Activated T-cell treated with anti-CD3 and anti-CD28 coated beads for 24 hours (primary cell): ENCODE measurements at places on chromosomes 7 and 10.

- no peak for DNase-seq
These were observed 13.2 kb upstream of the ZNF488 start for GRCh38 chr10:47397256-47397655.

GRCh38 chr10:90352288-90352687, 505.6 kb downstream of the HTR7 start:
- DNase-seq, result no peak

DNA sequence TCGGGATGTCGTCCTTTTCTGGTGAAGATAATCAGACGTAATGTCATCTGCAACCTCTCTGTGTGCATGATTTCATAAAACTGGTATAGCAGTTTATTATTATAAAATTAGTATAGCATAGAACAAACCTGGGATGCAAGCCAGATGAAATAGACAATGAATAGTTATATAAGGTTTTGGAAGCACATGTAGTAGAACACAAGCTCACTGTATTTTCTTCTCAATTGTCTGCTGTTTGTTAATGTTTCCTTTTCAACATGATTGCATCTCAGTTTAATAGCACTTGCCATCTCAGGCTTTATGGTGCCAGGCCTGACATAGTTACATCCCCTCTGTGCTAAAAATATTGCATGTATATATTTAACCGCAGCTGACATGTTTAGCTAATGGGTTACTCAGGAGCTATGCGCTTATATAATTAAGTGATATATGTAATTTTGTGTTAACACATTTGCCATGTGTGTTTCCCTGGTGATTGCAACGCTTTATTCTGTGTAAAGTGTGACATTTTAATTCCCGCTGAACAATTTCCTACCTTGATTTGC, 132.7 kb downstream of the ARID5B start:
- no peak for DNase-seq

DNA sequence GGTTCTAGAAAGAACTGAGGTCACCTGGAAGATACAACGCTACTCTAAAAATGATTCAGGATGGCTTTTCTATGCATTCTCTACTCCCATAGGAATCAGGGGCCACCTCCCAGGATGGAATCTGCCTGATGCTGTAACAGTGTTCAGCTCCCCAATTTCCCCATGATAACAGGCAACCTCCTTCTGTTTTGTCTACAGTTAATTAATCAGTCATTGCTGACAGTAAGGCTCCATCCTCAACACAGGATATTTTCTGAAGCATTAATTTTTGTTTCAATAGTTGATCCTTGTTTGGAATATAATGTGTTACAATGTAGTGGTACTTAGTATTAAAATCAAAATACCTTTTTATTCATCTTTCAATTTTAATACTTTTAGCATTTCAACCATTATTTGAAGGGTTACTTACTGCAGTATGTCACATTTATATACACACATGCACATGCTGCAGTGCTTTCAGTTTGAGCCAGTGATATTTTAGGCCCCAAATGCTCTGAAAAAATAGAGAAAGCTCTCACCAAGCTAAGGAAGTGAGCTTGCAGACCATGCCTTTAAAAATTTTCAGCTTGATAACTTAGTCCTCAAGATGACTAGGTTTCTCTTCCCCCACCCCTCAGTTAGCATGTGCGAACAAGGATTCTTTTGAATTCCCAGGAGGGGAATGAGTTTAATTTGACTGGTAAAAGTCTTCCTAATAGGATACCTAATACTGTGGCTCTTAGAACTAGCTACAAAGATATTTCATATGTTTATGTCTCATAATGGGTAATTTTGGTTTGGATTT, 592 bp upstream of the PIK3CG start:
- DNase-seq, result no peak

DNA sequence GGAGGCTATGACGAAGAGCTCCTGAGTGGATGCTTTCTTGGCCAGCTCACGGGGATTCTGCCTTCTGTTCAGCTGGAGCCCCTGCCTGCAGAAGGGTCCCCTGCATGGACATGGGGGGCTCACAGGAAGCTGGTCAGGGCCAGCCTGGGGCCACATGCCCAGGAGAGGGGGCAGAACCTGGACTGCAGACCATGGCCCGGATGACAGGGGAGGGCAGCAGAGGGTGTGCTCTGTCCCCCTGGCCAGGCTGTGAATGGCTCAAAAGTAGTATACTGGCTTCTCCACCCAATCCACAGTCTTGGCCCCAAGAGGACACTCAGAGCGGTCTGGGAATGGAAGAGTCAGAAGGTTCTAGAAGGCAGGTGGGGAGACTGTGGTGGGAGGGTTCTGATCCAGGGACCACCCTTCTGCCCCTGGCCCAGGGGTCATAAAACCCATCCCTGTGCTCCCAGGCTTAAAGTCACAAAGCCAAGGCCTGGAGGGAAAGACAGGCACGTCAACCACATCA, 40.3 kb downstream of the PPIF start:
- no peak for DNase-seq

- no peak for DNase-seq
These were observed 46.1 kb downstream of the UBE2H start for GRCh38 chr7:129906700-129907099.

GRCh38 chr10:99996671-99997648, 12.8 kb downstream of the DNMBP start:
- no peak for DNase-seq

DNA sequence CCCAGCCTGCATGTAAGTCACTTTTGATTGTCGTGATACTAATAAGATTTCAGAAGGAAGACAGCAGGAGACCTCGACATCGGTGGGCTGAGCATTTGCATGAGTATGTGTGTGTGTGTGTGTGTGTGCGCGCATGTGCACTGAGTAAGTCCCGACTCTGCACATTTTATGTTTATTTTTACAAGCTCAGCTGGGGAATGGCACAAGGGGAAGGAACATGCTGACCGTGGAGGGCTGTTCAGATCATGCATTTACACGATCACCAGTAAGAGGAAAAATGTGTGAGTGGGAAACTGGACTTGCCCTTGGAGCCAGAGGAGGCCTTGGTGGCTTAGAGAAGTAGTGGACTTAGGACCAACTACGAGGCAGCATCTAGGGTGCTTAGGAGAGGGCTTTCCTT, 41.3 kb downstream of the IL2RA start:
- no peak for DNase-seq

DNA sequence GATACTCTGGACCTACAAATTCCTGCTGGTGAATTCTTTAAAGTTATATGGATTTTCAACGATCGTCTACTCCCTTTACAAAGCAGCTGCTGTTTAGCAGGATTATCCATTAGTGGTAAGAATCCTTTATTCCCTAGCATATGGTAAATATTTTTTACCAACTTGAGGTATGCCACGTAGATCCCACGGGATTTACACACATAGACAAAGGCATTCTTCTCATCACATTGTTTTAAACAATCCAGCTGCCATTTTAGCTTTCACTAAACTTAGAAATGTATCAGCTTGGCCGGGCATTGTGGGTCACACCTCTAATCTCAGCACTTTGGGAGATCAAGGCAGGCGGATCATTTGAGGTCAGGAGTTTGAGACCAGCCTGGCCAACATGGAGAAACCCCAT, 148.0 kb upstream of the SH2B2 start:
- no peak for DNase-seq

- DNase-seq, result no peak
These were observed 184.1 kb downstream of the NOC3L start for GRCh38 chr10:94178475-94179253.

GRCh38 chr10:7409732-7410168, 1.1 kb downstream of the SFMBT2 start:
- no peak for DNase-seq

- DNase-seq, result no peak
These were observed 8.5 kb upstream of the JAKMIP3 start for GRCh38 chr10:132057191-132057681.

- DNase-seq, result no peak
These were observed 185.0 kb downstream of the ELFN1 start for GRCh38 chr7:1854866-1855724.

DNA sequence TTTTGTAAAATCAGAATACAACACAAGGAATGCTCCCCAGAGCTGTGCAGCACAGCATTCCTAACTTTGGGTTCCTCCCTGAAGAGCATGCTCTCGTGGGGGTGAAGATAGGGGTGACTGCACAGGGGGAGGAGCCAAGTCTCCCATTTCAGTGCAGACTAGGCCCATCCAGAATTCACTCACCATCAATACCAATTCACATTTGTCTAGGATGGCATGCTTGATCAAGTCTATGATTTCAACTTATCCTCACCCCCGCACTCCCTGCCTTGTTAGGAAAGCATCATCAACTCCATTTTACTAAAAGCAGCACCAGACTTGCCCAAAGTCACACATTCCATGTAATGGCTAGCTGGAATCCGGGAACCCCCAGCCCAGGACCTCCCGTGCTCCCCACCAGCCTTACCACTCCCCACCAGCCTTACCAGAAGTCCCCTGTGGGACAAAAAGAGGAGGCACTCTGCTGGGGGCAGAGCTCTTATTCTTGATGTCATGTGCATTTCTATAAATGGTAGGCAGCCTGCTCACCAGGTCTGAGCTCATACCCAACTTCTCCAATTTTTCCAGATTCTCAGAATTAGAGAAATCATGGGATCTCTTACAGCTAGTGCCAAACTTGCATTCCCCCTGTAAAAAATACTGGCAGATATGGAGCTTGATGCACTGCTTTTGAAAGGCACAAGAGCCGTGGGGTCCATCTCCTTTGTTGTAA, 6.2 kb downstream of the PARP12 start:
- DNase-seq, result no peak

DNA sequence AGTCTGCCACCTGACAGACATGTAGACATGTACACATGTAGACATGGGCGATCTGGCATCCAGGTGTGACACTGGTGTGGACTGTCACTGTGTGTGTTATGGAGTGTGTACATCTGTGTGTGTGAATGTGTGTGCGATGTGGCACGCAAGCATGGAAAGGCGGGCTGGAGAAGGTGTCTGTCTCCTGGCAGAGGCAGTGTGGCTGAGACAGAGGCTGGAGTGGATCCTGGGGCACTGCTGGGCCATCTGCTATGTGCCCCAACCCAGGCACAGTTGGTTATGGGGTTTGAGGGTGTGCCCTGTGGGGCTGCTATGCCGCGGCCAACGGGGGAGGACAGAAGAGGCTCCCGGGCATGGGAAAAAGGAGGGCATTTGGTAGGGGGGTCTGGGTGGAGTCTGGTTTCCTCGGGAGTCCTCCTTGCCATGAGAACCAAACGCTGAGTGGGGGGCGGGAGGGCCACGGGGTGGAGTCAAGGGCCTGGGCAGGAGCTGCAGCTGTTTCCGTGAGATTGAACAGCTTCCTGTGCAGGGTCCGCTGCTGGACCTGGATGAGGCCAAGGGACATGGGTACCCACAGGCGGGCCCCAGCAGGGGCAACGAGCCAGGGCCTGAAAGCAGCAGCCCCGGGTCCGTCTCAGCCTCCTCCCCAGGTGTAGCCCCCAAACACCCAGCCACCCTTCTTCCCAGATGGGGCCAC, 1.3 kb downstream of the ELN start:
- no peak for DNase-seq

- no peak for DNase-seq
These were observed 23.8 kb upstream of the PPP1R9A start for GRCh38 chr7:94883616-94884015.

GRCh38 chr7:30412782-30413504, 65.6 kb downstream of the NOD1 start:
- no peak for DNase-seq
